Dermis lymphatic vessel endothelial cell (primary cell): ENCODE measurements at places on chromosomes 3 and 15. TPM values are rescaled to one million over a fixed set of nuclear protein-coding genes. Genes with fewer than 3 reads are reported as not detected.

ZNF774 gene
- total RNA-seq = 1.2 and 1.4 TPM in 2 replicates

TRH gene
- total RNA-seq = not detected in 2 replicates

SOX14 gene
- not detected in 2 replicates for total RNA-seq

CCDC80 gene
- 10.0 and 17.3 TPM in 2 replicates for total RNA-seq

GRK7 gene
- not detected in 2 replicates for total RNA-seq

PPP1R2 gene
- total RNA-seq = 287 and 439 TPM in 2 replicates

CHDH gene
- under 0.01 and 0.11 TPM in 2 replicates for total RNA-seq

CFAP20DC gene
- total RNA-seq = 0.43 and 0.95 TPM in 2 replicates

TEX9 gene
- 0.11 and 0.34 TPM in 2 replicates for total RNA-seq

ROPN1 gene
- total RNA-seq = not detected in 2 replicates

CEP97 gene
- 4.3 and 7.7 TPM in 2 replicates for total RNA-seq

NPHP3 gene
- total RNA-seq = 19.2 and 30.6 TPM in 2 replicates

SERPINI2 gene
- not detected in 2 replicates for total RNA-seq

CCDC54 gene
- total RNA-seq = not detected in 2 replicates

CCR5 gene
- total RNA-seq = 0.09 TPM in 1 of 2 replicates, not detected in the other

TMC3 gene
- total RNA-seq = not detected in 2 replicates

CACNA2D2 gene
- total RNA-seq = under 0.01 TPM in 1 of 2 replicates, not detected in the other

SCAANT1 gene
- total RNA-seq = not detected in 2 replicates

ITPR1 gene
- 27.9 and 29.4 TPM in 2 replicates for total RNA-seq

TP63 gene
- total RNA-seq = not detected in 2 replicates

IQCH gene
- 0.54 and 0.69 TPM in 2 replicates for total RNA-seq

ZCWPW2 gene
- total RNA-seq = 0.22 and 0.43 TPM in 2 replicates

FAM219B gene
- total RNA-seq = 32.8 and 41.5 TPM in 2 replicates

SLC15A2 gene
- under 0.01 TPM in 2 replicates for total RNA-seq

IGDCC3 gene
- total RNA-seq = 0.09 TPM in 1 of 2 replicates, not detected in the other

SERINC4 gene
- 0.11 TPM in 1 of 2 replicates, not detected in the other for total RNA-seq

GPR149 gene
- total RNA-seq = not detected in 2 replicates

PHLDB2 gene
- 44.2 and 51.6 TPM in 2 replicates for total RNA-seq

CELSR3 gene
- total RNA-seq = 0.09 and 0.22 TPM in 2 replicates

ZMYND10 gene
- under 0.01 and 0.11 TPM in 2 replicates for total RNA-seq

TMEM207 gene
- total RNA-seq = not detected in 2 replicates

SNTN gene
- total RNA-seq = not detected in 2 replicates

RAB6B gene
- total RNA-seq = 0.87 and 1.0 TPM in 2 replicates

RLBP1 gene
- total RNA-seq = not detected in 2 replicates

ZNF385D gene
- total RNA-seq = 0.76 and 0.86 TPM in 2 replicates

JAGN1 gene
- total RNA-seq = 24.7 and 29.1 TPM in 2 replicates
